H4 (cell line): ENCODE measurements at places on chromosomes 12 and 14. TPM values are rescaled to one million over a fixed set of nuclear protein-coding genes. Genes with fewer than 3 reads are reported as not detected.
A peak's percentile ranks its signal among the peaks of the same experiment; 100 is the strongest.

- DNase-seq: no peak
Measured at GRCh38 chr14:64394423-64394822, 6.3 kb downstream of the MTHFD1 start.

DNA sequence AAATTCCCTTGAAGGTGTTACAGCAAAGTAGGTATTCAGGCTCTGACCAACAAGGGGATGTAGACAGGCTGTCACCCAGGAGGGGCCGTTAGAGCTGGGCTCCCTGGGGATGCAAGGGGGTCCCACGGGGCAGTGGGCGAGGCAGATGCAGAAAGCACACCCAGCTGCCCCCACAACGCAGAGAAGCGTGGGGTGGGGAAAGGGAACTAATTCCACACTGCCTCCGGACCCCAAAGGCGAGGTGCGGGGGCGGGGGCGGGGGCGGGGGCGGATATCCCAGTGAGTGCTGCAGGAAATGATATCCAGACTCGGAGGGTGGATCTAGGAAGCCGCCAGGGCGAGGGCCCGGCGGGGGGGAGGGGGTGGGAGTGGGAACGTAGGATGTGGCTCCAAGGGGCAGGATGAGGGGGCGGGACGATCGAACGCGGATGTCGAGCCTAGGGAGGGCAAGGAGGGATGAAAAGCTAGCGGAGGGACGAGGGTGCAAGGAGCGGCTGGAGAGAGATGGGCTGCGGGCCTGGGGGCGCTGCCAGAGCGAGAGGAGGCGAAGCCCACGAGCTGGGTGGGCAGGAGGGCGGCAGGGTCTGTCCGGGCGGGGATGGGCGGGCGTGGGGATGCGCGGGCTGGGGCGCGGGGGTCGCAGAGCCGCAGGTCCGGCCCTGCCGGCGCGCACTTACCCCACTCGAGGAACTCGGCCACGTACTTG, 874 bp downstream of the CDC42BPB start:
- DNase-seq: peak; percentile 64

Gene TAS2R50
- not detected in 2 replicates for total RNA-seq

Gene NFATC4
- 7.1 and 9.5 TPM in 2 replicates for total RNA-seq

DNA sequence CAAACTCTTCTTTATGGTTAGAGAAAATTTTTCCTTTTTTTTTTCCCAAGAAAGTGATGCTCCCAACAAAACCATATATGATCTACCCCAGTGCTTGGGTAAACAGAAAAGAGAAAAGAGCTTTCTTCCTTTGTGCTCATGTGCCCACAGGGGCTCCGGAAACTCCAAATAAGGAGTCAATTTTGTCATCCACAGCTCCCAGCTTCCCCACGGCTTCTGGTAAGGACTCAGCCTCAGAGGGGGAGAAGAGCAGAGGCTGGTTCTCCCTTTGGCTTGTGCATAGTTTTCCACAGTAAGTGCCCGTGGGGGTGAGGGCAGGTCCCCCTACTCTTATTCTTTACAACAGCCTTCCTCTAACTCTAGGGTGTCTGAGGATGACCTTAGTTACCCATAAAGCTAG, 13.3 kb upstream of the RGS6 start:
- peak; percentile 78 for DNase-seq

Gene KLHDC1
- total RNA-seq: 0.46 and 1.4 TPM in 2 replicates

DNA sequence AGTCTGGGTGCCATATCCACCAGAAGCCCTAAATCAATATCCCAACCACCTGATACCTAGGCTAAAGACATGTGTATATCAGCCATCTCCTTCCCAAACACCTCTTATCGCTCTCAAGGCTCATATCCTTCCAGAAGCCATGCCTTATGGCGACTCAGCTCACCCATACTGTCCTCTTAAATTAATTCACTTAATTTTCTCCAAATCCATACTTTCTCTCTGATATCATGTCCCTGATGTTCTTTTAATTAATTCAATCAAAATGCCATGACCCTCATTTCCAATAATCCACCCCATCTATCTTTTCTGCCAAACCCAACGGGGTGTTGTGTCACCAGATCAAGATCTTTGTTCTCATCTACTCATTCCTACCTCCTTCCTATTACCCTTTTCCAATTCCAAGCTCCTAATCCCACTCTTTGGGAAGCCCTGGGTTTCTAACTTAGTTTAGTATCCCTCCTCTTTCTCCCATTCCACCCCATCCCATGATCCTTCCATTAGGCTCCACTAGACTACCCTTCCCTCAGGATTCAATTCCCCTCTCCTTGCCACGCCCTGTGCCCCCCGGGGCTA, 723 bp downstream of the ATF7 start:
- DNase-seq: no peak

Gene AQP2
- total RNA-seq: not detected in 2 replicates

DNA sequence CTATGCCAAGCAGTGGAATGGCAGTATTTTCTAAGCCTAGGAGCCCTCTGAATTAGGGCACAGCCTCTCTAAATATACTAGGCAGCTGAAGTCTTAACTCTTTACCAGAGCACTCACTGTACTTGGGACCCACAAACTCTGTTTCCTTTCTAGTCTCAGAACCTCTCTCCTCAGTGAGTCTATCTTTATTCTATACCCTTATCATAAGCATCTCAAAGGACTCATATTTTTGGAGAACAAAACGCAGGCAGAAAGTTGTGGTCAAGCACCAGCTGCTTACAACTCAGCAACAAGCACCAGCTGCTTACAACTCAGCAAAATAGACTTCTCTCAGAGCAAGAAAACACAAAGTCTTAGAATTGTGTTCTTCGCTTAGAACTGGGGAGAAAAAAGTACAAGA, 993 bp downstream of the CCDC196 start:
- DNase-seq: no peak

Gene SERPINA5
- total RNA-seq: 1.6 and 1.7 TPM in 2 replicates

DNA sequence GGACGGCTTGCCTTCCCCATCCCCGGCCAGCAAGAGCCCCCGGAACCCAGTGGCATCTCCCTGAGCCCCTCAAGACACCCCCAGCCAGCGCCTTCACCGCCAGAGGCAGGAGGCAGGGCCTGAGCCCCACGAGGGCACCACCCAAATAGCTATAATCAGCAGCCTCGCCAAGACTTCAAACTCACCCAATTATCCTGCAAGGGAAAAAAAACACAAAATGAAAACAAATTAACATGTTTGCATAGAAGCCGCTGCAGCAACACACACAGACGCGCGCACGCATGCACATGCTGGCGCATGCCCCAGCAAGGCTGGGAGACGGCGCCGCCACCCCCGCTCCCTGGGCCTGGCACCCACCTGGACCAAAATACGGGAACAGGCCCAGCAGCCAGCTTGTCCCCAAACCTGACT, 15.8 kb downstream of the FAM222A start:
- no peak for DNase-seq

DNA sequence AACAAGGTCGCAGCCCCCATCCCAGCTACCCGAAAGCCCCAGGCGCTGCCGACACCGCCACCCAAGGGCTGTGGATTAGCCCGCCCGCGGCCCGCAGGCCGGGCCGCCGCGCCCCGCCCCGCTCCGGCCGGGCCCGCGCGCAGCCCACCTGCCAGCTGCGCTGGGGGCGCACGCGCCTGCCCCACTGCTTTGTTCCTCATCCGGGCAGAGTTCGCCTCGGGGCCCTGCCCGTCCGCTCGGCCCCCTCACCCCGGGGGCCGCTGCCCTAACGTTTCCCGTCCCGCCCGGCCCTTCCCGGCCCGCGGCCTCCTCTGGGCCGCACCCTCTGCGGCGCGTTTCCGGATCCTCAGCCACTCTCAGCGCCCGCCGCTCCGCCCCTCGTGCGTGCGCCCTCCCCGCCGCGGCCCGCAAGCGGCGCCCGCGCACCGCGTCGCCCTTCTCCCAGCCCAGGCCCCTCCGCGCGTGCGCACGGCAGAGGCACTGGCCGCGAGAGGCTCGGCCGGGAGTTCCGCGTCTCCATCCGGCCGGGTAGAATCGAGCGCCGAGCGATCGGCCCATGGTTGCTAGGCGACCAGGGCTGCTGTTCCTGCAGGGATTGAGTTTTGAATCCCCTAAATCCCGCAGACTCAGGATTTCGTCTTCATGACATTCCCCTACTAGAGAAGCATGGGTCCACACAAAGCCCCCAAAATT, at the start of gene PRDM4:
TSS of gene PRDM4 (minus strand) at position 329 of the 693 bp plus-strand sequence. CDS start 622 bp downstream, outside the sequence.
- DNase-seq: peak; percentile 91

Gene GLT8D2
- total RNA-seq: 25.3 and 39.7 TPM in 2 replicates

Gene CCDC196
- total RNA-seq: not detected in 2 replicates

GRCh38 chr12:132277374-132277941, 51.9 kb downstream of the GALNT9 start:
- no peak for DNase-seq
